ENCODE measurements at places on chromosomes 2 and 18.

- DNase-seq: no peak
Observed at GRCh38 chr18:3721771-3722648, 272.0 kb downstream of the TGIF1 start.

GRCh38 chr2:241200822-241201395, 12.4 kb downstream of the ANO7 start:
- DNase-seq: no peak

DNA sequence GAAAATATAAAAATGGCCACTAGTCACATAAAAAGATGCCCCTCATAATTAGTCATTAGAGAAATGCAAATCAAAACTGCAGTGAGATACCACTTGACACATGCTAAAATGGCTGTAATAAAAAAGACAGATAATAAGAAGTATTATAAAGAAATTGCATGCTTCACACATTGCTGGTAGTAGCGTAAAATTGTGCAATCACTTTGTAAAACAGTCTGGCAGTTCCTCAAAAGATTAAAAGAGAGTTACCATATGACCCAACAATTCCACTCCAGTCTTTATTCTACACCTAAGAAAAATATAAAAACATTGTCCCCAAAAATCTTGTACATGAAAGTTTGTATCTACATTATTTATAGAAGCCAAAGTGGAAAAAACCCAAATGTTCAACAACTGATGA, 170.6 kb upstream of the FIGN start:
- no peak for DNase-seq

DNA sequence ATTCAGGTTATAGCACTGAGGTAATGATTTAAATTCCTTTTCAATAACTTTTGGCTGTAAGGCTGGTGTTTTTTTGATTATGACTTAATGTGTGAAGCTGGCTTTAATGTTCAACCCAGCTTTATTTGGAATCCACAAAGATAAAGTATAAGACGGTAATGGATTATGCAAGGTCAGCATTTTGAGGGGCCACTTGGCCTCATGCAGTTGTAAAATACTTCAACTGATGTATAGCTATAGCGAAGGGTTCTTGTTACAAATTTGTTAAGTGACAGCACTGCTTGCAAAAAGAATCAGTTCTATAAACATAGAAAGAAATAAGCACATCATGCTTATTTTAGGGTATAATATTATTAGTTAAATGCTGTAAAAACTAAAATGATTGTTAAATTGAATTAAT, 36.6 kb downstream of the LRP1B start:
- no peak for DNase-seq

DNA sequence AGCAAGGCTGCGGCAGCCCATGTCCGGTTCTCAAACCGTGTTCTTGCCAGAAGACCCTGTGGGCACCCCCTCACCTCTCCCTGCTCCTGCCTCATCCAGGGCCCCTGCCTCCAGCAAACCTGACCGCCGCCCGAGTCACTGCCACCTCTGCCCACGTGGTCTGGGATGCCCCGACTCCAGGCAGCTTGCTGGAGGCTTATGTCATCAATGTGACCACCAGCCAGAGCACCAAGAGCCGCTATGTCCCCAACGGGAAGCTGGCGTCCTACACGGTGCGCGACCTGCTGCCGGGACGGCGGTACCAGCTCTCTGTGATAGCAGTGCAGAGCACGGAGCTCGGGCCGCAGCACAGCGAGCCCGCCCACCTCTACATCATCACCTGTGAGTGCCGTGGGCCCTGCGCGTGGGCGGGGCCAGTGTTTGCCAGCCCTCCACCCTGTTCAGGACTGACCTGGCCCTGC, 32.2 kb downstream of the MTERF4 start:
- no peak for DNase-seq

DNA sequence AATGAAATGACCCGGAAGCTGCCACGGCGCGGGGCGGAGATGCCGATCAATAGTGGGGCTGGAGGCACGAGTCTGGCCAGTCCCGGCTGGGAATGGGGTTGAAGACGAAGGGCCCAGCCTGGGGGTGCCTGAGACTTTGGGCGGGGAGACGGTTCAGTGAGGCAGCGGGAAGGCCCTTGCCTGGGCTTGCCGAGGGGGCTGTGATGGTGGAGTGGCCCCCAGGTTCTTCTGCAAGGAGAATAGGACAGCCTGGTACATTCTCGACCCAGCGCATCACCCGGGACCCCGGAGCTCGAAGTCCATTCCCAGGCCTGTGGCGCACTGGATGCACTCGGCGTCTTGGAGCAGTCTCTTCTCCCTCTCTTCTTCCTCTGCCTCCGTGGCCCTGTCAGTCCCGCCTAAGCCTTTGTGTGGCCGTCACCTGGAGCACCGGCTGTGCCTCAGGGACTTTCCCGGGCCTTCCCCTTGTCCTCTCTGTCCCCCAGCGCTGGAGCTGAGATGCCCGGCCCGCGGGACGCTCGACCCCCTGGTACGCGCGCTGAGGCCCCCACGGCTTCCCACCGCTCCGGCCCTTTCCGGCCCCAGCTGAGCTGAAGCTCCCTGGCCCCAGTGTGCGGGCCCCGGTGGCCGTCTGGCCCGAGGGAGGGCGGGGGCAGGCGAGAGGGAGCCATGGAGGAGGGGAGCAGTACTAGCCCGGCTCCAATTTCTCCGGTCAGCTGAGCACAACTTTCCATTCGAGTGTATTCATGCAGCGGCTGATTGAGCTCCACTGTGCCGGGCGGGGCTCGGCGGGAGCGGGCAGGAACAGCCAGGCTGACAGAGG, 8.0 kb downstream of the SIX3 start:
- DNase-seq: no peak

DNA sequence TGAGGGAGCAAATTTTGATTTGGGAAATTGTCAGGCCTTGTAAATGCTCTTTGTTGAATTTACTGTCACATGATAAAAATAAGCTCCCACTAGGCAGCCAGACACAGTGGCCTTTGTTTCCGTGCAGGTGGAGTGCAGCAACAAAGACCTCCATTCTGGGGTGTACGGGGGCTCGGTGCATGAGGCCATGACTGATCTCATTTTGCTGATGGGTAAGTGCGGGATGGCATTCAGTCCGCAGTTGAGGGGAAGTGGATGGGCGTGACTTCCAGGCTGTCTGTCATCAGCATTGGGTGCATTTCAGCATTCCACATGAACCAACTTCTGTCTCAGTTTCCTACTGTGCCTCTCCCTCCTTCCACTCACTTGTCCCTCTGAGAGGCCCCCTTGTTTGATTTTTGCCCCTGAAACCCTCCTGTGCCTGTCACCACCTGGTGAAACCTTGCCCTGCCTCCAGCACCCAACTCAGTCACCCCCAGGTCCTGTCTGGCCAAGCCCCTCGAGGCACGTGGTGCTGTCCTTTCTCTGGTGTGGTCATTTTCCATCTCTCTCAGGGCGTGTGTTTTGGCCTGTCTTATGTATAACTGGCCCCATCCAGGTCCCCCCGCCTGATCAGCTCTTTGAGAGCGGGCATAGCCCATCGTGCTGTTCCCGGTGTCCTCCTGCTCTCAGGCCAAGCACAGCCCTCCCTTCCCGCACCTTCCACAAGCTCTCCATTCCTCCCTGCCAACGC, 16.3 kb downstream of the CNDP2 start:
- no peak for DNase-seq

GRCh38 chr2:134336352-134336751, 82.5 kb downstream of the MGAT5 start:
- DNase-seq: no peak

DNA sequence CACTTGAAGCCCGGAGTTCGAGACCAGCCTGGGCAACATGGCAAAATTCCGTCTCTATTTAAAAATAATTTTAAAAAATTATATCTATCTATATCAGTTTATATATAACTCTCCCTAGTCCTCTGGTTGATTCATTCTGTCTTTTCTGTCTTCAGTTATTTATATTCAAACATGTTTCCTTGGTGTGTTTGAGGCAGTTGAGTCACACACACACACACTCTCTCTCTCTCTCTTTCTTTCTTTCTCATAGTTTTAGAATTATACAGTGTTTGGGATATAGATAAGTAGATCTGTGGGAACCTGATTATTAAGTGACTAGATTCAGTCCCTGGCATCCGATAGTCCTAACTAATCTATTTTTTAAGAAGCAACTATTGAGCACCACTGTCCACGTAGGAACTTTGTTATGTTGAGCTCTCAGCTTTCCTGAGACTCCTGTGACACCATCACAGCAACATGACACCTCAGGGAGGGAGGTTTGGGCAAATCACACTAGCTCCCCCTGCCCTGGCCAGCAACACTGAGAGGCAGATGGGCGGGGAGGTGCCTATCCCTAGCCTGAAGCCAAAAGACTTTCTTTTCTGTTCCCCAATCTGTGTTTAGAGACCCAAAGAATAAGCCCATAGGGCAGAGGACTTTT, 482.7 kb downstream of the DLGAP1 start:
- no peak for DNase-seq

- DNase-seq: no peak
Observed at GRCh38 chr2:111617299-111618225, 266.4 kb downstream of the ANAPC1 start.

GRCh38 chr18:68520406-68521075, 194.4 kb downstream of the TMX3 start:
- no peak for DNase-seq

DNA sequence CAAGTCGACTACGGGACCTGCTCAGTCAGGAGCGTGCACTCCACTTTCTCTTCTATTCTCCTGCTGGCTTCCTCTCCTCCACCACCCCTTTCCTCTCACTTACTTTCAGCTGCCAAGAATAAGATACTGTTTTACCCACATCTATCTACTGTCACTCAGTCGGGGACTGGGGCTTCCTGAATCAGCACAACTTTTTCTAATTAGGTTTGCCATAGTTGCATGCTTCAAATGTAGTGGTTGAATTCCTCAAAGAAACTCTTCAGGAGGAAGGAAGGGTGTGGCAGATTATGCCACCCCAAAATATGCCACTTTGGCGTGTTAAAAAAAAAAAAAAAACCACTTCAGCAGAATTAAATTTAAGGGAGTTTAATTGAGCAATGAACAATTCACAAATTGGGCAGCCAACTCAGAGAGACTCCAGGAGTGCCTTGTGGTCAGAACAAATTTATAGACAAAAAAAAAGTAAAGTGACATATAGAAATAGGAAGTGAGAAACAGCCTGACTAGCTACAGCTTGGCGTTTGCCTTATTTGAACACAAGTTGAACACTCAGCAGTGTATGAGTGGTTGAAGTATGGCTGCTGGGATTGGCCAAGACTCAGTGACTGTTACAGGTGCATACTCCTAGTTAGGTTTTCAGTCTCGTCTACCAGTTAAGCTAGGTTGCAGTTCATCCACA, 32.5 kb upstream of the RMDN2 start:
- DNase-seq: no peak

DNA sequence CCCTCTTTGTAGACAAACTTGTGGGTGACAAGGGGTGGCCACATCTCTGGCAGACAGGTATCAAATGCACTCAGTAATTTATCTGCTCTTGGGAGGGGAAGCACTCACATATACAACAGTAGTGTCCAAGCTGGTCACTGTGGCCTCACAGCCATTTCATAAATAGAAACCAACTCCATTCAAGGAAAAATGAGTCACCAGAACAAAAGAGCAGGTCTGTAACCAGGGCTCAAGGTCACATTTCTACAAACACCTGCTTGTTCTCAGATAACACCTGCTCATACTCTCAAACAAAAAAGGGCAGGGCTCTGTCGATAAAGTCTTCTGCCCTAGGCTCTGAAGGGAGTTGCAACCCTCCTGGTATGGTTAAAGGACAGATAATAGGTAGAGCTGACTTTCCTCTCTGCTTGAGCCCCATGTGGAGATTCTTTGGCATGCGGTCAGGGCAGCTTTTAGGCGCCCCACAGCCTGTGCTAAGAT, 459.0 kb downstream of the BCL11A start:
- no peak for DNase-seq

DNA sequence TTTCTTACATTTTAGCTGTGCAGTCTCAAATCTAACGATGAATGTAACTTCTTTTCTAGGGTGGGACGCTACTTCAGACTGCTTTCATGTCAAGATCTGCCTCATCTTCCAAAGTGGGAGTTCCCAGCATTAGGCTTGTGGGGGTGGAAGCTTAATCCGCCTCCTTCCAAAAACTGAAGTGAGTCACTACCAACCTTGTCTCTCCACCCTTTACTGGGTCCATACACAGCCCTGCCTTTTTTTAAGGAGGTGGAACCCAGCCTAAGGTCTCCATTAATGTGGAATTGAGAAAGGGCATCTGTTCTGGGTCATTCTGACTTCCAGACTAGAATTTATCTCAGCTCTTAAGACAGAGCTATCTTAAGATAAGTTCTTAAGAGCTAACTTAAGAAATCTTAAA, 42.0 kb upstream of the NFE2L2 start:
- DNase-seq: no peak

- no peak for DNase-seq
Observed at GRCh38 chr2:206020171-206020570, 65.8 kb downstream of the INO80D start.

GRCh38 chr18:72692086-72692485, 147.9 kb upstream of the CBLN2 start:
- DNase-seq: no peak

GRCh38 chr2:20571231-20571630, 79.7 kb downstream of the HS1BP3 start:
- no peak for DNase-seq

GRCh38 chr2:120596191-120596811, 139.4 kb upstream of the GLI2 start:
- DNase-seq: no peak

GRCh38 chr2:100066856-100067255, 75.5 kb downstream of the AFF3 start:
- no peak for DNase-seq

GRCh38 chr2:1728821-1729220, 15.5 kb downstream of the PXDN start:
- DNase-seq: no peak

GRCh38 chr2:232667989-232668583, 29.0 kb upstream of the GIGYF2 start:
- DNase-seq: no peak

- no peak for DNase-seq
Observed at GRCh38 chr18:62797329-62797728, 82.0 kb downstream of the PHLPP1 start.

Measured in stimulated activated CD4-positive, alpha-beta T cell treated with anti-CD3 and anti-CD28 coated beads, Interleukin-2, amount 100 ng/mL, for 48 hours (primary cell).